ENCODE measurements at places on chromosomes 5 and 9. TPM values are rescaled to one million over a fixed set of nuclear protein-coding genes. Genes with fewer than 3 reads are reported as not detected.

- DNase-seq = no peak
These were observed 6.1 kb downstream of the REEP2 start for GRCh38 chr5:138444774-138445546.

GRCh38 chr5:172870715-172871461 is 36.8 kb downstream of the ERGIC1 start:
- DNase-seq = no peak

- DNase-seq = peak; percentile 46
These were observed 4.9 kb downstream of the SH3GLB2 start for GRCh38 chr9:129023036-129023907.

- no peak for DNase-seq
These were observed 76.0 kb downstream of the VAV2 start for GRCh38 chr9:133916159-133916541.

DNA sequence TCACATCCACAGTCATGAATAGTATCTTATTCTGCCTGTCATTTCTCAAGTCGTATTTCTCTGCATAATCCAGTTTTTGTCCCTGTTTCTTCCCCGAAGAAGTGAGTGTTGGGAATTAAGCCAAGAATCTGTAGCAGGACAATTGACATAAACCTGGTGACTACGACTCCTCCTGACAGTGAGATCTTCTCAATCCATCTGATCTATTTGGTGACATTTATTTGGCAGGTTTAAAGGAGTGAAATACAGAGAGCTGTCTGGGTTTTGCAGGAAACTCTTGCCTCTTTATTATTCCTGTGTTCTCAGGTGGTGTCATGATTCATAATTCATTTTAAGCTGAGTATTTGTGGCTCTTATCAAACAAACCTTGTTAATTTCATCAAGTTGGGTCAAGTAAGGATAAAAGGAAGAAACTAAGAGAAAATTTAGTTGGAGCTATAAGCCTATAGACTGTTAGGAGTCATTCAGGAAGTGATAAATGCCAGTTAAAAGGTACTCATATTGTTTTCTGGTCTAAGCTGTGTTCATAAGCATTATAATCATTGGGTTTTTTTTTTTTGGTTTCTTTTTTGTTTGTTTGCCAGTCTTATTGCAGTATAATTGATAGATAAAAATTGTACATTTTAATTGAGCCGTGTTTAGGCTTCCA is 95.9 kb upstream of the PCSK1 start:
- DNase-seq = no peak

GRCh38 chr9:137301081-137301947 is 757 bp downstream of the NRARP start:
- no peak for DNase-seq

DNA sequence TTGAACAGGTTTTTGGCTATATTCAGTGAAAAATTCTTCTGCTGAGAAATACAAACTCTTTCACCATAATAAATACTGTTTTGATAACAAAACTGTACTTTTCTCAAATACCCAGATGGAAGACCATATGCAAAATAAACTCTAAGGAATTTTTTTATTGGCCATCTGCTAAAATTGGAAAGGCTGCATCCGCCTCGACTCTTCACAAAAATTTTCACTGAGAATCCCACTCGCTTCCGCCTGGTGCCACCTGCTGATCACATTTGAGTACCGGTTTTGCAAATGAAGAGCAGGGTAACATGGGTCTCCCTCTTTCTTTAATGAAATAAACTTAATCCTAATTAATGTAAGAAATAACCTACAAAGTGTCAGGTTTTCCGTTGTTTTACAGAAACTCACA is 76.4 kb downstream of the TTLL11 start:
- no peak for DNase-seq

DNA sequence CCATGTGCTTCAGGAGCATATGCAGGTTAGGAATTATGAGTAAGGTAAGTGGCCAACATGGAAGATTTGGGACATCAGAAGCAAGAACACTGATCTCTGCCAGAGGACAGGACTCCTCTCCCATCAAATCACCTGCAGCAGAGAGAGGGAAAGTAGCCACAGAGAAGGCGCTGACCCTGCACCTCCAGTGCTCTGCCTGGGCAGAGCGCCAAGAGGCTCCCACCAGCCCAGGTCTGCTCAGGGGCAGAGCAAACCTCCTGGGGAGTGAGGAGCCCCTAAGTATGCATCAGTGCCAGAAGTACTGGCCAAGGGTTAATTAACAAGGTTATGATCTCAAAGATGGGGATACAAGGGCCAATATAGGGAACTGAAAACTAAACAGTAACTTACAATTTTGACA is 545.3 kb upstream of the TRPC7 start:
- no peak for DNase-seq

- DNase-seq = peak; percentile 57
These were observed 1.1 kb upstream of the IRF1 start for GRCh38 chr5:132491368-132492364.

- no peak for DNase-seq
These were observed 232.3 kb downstream of the FANCC start for GRCh38 chr9:95085036-95085770.

DNA sequence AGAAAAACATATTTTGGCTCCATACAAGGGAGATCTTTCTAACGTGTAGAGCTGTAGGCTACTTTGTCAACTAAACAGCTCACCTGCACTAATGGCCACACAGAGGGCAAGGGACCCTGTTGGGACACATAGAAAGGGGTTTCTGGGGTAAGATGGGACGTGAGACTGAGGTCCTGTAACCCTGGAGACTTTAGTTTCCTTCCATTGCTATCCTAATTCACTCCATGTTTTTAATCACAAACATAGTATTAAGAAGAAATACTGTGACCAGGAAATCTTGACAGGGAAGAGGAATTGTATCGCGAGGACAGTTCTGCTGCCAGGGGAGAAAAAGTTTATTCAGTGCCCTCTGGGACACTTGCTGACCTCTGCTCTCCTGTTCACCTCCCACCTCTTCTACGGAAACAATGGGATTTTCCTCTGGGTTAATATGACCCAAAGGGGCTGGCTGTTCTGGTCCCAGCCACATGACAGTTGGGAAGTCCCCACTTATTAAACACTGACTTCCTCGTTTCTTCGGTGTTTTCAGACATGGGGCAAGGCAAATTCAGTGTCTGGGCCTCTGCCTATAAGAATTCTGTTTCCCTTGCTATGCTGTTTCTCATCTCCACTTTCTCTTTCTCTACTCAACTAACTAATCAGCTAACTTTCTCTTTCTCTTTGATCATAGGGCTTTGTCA is 106.9 kb upstream of the SEMA6A start:
- no peak for DNase-seq

GRCh38 chr5:178290376-178290775 is 57.8 kb upstream of the PHYKPL start:
- DNase-seq = no peak

GRCh38 chr5:40995801-40996586 is 75.1 kb downstream of the MROH2B start:
- DNase-seq = no peak

DNA sequence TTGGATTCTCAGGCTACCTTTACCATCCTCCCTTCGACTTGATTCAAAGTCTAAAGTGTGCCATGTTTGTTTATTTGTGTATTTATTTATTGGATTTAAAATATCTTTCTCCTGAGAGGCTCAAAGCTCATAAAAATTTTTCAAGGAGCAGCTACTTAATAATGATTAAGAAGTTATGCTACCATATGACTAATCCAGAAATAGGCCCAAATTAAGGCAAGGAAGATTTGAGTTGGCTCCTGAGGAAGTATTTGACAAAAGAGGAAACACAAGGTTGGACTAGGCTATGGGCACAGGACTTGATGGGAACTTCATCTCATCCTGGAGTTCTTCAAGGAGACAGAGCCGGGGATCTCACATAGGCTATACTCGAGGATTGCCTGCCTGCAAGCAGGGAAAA is 22.4 kb upstream of the PPP2CA start:
- DNase-seq = no peak

- no peak for DNase-seq
These were observed 556.6 kb downstream of the TLE1 start for GRCh38 chr9:81132796-81133195.

LIX1 gene
- 0.22 TPM for total RNA-seq

CD14 gene
- 35.5 TPM for total RNA-seq

LEAP2 gene
- total RNA-seq = 10.7 TPM

ADAMTS19 gene
- total RNA-seq = 0.49 TPM

FOXD4L4 gene
- 0.17 TPM for total RNA-seq

ERAP2 gene
- total RNA-seq = 21.2 TPM

NINJ1 gene
- 17.7 TPM for total RNA-seq

Data from left colon (tissue), 2 donors.